ENCODE measurements at places on chromosomes 5 and 9.

GRCh38 chr9:1918622-1919021 lies 96.5 kb upstream of the SMARCA2 start:
- no peak for DNase-seq

- DNase-seq: no peak
Measured at GRCh38 chr9:17462869-17463464, 115.9 kb upstream of the SH3GL2 start.

- no peak for DNase-seq
Measured at GRCh38 chr9:110073356-110073905, 134.5 kb downstream of the C9orf152 start.

GRCh38 chr5:14181299-14181968 lies 38.3 kb downstream of the TRIO start:
- DNase-seq: no peak

DNA sequence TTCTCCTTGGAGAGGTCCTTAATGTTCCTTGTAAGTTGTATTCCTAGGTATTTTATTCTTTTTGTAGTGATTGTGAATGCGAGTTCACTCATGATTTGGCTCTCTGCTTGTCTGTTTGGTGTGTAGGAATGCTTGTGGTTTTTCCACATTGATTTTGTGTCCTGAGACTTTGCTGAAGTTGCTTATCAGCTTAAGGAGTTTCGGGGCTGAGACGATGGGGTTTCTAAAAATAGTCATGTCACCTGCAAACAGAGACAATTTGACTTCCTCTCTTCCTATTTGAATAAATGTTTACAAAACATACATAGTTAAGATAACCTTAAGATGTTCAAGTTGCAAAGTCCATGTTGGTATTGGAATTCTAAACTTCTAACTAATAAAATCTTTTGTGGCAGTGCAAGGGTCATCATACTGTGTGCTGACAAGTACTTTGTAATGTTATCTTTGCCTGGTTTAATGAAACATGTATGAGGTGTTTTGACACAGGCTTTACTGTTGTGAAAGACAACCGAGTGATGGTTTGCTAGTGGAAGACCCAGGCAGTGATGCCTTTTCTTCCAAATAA lies 286.2 kb downstream of the MRPS30 start:
- no peak for DNase-seq

DNA sequence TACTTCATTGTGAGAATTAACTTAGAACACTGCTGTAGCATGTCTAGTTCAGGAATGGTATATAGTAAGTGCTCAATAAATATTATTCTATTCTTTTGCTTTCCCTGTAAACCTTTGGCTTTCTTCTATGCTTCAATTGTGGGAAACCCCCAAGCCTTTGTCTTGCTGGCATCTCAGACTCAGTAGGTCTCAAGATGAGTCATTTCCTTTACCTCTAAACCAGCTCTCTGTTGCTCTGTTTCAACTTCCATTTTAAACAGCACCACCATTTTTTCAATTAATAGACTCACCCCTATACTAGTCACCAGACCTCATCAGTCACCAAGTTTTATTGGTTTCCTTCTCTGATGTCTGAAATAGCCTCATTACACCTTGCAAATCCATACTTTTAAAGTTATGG lies 43.5 kb downstream of the DMAC1 start:
- peak; percentile 33 for DNase-seq

- no peak for DNase-seq
Measured at GRCh38 chr5:179969110-179969509, 61.4 kb upstream of the TBC1D9B start.

GRCh38 chr5:13478831-13479465 lies 465.5 kb downstream of the DNAH5 start:
- no peak for DNase-seq

GRCh38 chr9:136584934-136585333 lies 39.1 kb upstream of the NOTCH1 start:
- DNase-seq: no peak

DNA sequence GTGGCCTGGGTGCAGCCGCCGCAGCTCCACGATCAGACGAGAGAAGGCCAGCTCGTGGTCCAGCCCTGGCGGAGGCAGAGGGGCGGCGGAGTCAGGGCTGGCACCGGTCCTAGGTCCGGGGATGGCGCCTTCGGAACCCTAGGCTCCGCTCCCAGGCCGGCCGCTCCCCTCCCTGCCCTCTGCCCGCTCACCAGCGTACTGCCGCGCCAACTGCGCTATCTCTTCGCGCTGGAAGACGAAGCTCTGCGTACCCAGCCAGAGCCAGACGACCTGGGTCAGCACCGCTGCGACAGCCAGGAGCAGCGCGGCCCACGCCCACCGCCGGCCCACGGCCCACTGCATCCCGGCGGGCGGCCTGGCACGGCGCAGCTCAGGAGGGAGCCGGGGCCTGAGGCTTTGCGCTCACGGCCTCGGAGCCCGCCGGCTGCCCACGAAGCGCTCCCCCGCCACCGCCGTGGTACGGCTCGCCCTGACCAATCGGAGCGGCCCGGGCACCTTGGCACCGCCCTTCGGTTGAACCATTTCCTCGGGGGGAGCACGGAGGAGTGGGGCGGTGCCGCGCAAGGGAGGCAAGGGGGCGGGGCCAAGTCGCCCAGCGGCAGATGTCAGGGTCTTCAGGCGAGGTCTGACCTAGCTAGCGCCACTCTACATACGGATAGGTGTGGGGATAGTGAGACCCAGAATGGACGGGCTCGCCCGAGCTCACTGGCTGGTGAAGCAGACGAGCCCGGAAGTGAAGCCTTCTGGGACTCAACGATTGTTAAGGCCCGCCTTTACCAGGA lies at the start of gene SIGMAR1:
Gene SIGMAR1 (minus strand): TSS at position 432 of the 782 bp plus-strand sequence. CDS start 90 bp downstream, at position 342.
- peak; percentile 92 for DNase-seq

DNA sequence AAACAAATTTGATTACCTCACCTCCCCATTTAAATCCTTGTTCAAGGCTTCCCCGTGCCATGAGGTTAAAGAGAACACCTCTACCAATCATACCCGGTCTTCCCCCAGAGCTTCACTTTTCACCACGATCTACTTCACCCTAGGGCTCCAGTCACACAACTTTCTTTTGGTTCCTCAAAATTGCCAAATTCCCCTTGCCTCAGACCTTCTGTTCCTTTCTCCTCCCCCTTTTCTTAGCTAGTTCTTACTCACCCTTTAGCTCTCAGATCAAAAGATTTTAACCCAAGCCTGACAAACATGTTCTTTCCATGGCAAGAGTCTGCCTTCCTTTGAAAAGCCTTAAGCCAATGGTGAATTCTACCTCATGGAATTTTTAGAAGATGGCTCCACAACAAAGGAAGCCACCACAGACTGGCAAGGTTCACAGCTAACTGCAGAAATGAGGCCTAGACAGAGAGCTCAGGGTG lies 56.7 kb downstream of the MAPKAP1 start:
- DNase-seq: no peak
